ENCODE measurements at places on chromosomes 6 and 20.

GRCh38 chr6:73043446-73043845 is 181.8 kb downstream of the KHDC1L start:
- DNase-seq = no peak

DNA sequence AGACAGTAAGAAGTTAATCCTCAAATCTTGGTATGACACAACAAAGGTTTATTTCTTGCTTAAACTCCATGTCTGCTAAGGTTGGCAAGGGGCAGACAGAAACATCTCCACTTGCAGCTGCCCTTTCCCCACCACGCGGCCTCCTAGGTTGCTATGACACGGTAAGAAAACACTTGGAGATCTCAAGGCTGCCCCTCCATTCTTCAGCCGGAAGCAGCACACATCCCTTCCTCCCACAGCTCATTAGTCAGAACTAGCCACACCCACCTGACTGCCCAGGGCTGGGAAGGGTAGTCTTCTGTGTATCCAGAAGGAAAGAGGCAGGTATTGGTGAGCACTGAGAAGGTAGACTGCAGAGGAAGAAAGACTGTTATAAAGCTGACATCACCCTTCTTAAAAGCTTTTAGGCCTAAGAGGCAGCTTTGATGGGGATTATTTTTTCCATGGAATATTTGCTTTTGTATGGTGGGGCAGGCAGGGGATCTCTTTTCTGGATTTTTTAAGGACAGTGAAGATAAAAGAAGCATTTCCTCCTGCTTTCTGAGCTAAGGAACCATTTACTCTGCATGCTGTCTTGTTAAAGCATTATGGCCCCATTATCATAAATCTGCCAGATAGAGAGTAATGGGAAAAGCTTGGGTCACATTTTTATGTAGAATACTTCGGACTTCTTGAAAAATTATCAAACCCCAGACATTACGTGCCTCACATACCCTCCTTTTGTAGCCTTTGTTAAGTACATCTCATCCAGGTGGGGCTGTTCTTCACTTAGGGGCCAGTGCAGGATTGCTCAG is 41.6 kb downstream of the MRAP2 start:
- no peak for DNase-seq

GRCh38 chr20:37877832-37878772 is 24.8 kb upstream of the VSTM2L start:
- DNase-seq = no peak

DNA sequence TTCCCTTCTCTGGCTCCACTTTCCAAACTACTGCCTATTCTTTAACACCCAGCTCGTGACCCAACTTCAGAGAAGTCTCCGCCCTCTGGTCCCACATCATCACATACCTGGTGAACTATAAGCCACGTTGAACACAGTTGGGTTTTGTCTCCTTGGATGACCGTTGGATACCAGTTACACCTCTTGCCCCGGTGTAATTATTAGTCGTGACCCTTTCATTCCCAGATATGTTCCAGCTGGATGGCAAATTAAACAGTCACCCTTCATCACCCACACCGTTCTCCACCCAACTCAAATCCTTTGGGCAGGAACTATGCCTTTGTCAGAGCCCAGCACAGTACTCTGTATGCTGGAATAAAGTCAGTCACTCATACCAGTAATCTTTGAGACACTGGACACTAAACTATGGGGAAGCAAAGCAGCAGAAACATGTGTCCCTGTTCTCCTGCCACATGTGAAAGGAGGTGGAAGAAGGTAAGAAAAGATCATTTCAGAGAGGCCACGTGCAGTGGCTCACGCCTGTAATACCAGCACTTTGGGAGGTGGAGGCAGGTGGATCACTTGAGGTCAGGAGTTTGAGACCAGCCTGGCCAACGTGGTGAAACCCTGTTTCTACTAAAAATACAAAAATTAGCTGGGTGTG is 22.5 kb downstream of the PLAGL2 start:
- DNase-seq = no peak

DNA sequence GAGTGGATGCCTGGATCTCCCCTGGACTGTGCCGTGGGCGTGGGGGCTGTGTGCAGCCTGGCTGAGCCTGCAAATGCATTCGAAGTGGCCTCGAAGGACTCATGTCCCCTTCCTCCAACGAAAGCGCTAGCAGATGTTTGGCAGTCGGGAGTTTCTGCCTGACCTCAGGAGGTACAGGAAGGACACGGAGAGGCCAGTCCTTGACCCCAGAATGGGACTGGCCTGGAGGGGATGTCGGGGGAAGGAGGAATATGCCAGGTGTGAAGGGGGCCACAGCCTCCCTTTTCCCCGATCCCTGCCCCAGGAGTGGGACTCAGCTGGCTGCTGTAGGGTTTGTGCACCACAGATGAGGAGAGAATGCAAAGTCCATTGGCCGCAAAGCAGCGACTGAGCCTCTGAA is 45.6 kb downstream of the APCDD1L start:
- no peak for DNase-seq

DNA sequence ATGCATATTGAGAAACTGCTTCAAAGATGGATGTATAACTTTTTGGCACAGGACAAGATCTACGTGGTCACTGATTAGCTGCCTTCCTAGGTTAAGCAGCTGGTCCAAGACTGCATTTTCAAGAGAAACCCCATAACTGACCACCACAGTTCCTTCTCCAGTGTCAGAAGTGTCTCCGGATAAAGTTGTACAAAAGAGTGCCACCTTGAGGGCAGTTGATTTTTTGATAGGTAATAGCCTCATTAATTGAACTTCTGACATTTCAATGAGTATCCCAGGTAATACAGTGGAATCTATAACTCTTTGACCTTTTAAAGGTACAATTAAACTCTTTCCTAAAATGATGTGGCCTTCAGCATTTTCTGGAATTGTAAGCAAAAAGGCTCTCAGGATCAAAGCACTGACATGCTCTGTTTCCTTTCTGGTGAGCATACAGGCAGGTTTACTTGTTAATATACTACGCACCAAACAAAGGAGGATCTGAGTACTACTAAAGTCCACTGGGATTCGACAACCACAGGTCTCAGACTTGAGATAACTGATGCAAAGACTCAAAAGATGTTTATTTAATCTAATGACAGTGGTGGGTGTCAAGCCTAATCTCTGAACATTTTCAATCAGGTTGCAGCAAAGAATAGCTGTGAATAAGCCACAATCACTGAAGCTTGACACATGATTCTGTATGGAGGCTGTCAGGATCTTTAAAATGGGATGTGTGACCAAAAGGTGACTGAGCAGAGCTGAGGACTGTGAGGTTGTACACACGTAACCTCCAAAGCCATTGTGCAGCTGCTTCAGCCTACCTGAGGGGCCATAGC is 21.2 kb downstream of the MKKS start:
- DNase-seq = no peak

GRCh38 chr6:7723041-7723447 is 2.9 kb upstream of the BMP6 start:
- no peak for DNase-seq

- no peak for DNase-seq
These were observed 110.7 kb downstream of the PDE10A start for GRCh38 chr6:165552248-165552736.

DNA sequence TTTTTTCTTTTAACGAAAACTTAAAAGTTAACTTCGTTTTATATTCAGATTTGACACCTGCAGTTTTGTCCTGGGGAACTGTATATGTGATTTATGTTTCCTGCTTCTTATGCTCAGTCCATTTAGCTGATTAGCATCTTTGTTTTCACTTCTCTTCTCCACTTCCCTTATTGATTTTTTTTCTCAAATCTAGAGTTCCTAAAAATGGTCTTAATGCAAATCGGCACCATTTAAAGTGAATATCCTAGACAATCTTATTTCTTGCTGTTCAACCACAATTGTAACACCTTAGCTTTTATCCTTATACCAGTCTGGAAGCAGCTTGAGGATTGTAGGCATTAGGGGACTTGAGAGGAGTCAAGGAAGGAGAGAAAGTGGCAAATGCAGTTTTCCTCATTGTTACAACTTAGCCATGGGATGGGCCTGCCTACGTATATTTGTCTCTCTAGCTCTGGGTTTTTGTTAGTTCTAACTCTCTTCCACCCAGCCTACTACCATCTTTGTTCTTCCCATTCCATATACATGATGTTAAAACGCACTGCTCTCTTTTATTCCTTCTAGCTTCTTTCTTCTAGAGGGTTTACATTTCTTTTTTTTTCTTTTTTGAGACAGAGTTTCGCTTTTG is 8.5 kb downstream of the QRSL1 start:
- no peak for DNase-seq

DNA sequence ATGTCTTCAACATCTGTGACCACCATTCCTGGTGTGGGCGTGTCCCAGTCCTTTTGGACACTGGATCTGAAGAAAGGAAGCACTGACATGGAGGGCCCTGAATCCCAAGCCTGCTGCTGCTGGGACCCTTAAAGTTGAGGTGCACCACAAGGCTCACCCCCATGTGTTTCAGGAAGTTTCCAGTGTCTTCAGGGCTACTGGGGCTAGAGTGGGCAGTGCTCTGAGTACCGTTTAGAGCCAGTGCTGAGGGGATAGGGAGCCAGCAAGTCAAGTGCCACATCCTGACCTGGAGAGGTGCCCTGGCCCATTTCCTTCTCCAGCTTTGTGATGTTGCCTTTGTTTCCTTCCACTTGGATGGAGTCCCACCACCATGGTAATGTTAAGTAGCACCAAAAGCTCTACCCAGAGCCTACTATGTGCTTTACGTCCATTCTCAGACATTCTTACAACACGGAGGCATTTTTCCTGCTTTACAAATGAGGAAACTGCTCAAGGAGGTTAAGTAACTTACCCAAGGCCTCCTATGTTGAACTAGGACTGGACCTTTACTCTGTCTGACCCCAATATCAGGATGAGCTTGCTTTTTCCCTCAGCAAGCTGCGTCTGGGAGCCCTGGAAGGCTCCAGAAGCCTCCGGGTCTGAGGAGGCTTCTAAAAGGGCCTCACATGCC is 552 bp upstream of the DEF6 start:
- no peak for DNase-seq

Measured in cerebellar nuclear complex (tissue), 1 donor.